H9 (cell line): ENCODE measurements at places on chromosomes 12 and 14. TPM values are rescaled to one million over a fixed set of nuclear protein-coding genes. Genes with fewer than 3 reads are reported as not detected.

DNA sequence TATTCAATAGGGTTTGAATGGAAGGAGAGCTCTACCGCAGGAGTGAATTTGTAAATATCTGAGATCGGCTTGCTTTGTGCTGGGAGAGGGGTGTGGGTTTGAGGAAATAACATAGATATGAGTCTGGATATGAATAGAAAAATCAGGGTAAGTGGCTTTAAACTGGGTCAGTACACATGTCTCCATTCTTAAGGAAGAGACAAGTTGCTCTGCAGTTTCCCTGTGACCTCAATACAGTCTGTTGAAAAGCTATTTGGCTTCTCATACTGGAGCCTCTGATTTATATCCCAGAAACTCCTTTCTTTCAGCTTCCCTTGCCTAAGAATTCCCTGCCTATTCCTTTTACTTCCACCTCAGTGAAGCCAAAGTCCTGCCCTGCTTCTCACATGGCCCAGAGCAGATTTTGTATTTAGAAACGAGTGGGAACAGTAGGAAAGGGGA lies 153.5 kb upstream of the ATF7IP start:
- no peak for DNase-seq

RAPGEF3 gene
- total RNA-seq, result 5.6 and 7.4 TPM in 2 replicates

DNA sequence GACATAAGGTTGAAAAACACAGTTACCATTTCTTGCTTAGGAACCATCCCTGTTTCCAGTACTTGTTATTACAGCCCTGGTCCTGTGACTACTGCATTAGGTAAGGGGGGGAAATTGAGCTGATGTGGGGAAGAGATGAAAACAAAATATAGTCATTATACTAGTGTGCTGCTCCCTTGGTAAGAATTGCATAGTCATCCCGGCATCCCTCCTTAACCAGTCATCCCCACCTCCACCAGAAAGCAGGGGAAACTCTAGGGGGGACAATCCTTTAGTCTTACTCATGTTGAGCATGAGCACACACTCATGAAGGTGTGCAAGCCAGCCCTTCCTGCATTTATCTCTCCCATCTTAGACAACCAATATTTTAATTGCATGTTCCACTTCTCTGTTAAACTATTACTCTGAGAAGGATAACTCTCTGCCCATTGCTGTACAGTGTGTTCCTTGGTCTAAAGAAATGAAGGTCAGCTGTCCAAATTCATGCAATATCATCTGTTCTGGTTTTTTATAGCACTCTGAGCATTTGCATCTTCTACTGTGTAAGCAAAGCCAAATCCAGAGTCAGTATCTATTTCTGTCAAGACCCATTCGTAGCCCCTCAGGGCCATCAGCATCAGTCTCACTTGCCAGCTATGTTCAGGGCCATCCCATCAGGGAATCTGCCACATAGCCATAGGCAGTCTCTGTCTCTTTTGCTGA lies 46.8 kb downstream of the TMEM30B start:
- no peak for DNase-seq

PRB2 gene
- not detected in 2 replicates for total RNA-seq

DNA sequence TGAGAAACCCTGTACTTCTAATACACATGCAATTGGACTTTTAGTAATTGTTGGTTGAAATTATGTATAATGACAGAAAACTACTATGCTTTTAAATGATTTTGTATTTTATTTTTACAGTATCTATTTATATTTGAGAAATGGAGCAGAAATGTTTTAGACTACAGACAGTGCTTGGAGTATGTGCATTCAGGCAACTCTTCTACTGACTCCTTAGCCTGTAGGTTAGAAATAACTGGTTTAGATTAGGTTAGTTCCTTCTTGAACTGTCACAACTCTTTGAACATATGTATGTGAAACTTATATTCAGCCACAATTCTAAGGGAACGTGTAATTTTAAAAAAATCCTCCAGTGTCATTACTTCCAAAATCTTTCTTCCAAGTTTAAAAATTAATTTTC lies 1.7 kb downstream of the FGFR1OP2 start:
- DNase-seq, result no peak

RIPK3 gene
- 0.35 TPM in 1 of 2 replicates, not detected in the other for total RNA-seq

NKX2-1 gene
- not detected in 2 replicates for total RNA-seq
